ENCODE measurements at places on chromosomes 1 and 21.

DNA sequence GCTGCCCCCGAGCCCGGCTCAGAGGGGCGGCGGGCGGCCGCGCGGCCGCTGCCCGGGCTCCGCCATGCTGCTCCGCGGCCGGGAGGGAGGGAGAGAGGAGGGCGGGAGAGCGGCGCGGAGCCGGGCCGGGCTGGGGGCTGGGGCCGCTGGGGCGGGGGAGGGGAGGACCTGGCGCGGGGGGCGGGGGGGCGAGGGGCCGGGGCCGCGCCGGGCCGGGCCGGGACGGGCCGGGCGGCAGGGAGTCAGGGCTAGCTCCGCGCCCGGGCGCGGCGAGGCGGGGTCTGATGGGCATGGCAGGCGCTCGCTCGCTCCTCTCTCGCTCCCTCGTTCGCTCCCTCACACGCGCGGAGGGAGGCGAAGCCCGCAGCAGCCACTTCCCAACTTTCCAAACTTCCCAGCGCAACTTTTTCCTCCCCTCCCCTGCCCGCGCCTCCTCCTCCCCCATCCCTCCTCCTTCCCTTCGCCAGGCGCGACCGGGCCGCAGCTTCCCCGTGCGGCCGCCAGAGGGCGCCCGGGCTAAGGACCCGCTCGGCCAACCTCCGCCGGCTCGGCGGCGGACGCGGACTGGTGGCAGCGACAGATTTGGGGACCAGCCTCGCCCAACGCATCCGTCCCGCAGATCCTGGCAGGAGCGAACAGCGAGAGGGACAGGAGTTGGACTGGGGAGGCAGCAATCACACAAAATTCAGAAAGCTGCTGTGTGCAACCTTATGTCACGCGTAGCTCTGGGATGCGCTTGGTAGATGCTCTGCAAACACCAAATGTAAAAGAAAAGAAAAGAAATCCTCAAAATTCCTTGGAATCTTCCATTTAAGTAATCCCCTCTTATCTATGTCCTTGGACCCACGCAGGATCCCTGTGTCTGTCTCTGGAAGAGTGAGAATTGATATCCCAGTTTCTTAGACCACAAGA lies at the start of gene TRABD2B:
Gene TRABD2B, minus strand, starts transcription at position 97 of the 912 bp plus-strand sequence.
- peak; percentile 96 for DNase-seq
- H3K27me3 ChIP-seq: peaks cover 7% of the 10 kb centered on the region
- H3K27ac ChIP-seq: peak within 1 kb of the TSS; percentile 91

GRCh38 chr21:38938769-38939168 lies 133.0 kb downstream of the ETS2 start:
- DNase-seq: no peak
- no peaks in the 10 kb centered on the region for H3K4me1 ChIP-seq
- H3K27me3 ChIP-seq: no peaks in the 10 kb centered on the region
- H3K36me3 ChIP-seq: no peaks in the 10 kb centered on the region
- no peak overlapping the region for H3K4me3 ChIP-seq
- H3K27ac ChIP-seq: no peak overlapping the region

- no peak overlapping the region for H3K4me3 ChIP-seq
- H3K27ac ChIP-seq: peak overlapping the region; percentile 91
Observed at GRCh38 chr1:158019171-158019868, 25.9 kb downstream of the KIRREL1 start.

- H3K4me3 ChIP-seq: no peak overlapping the region
- H3K36me3 ChIP-seq: no peaks in the 10 kb centered on the region
- H3K27ac ChIP-seq: no peak overlapping the region
- DNase-seq: no peak
Observed at GRCh38 chr1:115343200-115343737, 5.2 kb upstream of the NGF start.

DNA sequence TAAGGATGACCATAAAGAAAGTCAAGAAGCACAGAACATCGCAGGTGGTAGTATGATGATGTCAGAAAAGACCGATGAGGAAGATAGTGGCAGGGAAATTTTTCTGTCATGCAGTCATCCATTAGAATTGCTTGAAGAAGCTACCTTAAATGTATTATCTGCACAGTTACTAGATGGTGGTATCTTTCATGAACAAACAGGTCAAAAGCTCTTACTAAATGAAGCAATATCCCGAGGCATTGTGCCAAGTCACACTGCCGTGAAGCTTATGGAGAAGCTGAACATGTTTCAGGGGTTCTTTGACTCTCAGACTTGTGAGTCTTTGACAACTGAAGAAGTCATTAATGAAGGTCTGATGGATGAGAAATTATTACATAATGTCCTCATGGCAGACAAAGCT lies 128.8 kb downstream of the MACF1 start:
- no peak overlapping the region for H3K27ac ChIP-seq
- no peak for DNase-seq
- peaks cover 7% of the 10 kb centered on the region for H3K36me3 ChIP-seq
- H3K4me3 ChIP-seq: no peak overlapping the region

GRCh38 chr1:22398656-22399420 lies 52.8 kb upstream of the ZBTB40 start:
- no peak overlapping the region for H3K27ac ChIP-seq
- H3K36me3 ChIP-seq: no peaks in the 10 kb centered on the region
- no peak overlapping the region for H3K4me3 ChIP-seq
- no peaks in the 10 kb centered on the region for H3K27me3 ChIP-seq
- H3K4me1 ChIP-seq: no peaks in the 10 kb centered on the region

GRCh38 chr1:167345386-167345733 lies 124.7 kb downstream of the POU2F1 start:
- no peak overlapping the region for H3K27ac ChIP-seq
- no peaks in the 10 kb centered on the region for H3K36me3 ChIP-seq
- no peaks in the 10 kb centered on the region for H3K27me3 ChIP-seq
- no peak for DNase-seq
- H3K4me1 ChIP-seq: no peaks in the 10 kb centered on the region

GRCh38 chr1:195481293-195481692 lies 1126.9 kb downstream of the KCNT2 start:
- no peaks in the 10 kb centered on the region for H3K4me1 ChIP-seq
- H3K27me3 ChIP-seq: no peaks in the 10 kb centered on the region
- DNase-seq: no peak
- no peak overlapping the region for H3K4me3 ChIP-seq

GRCh38 chr1:21849909-21850576 lies 38.0 kb downstream of the LDLRAD2 start:
- no peak overlapping the region for H3K4me3 ChIP-seq
- DNase-seq: peak; percentile 70
- H3K27me3 ChIP-seq: no peaks in the 10 kb centered on the region
- peaks cover 39% of the 10 kb centered on the region for H3K36me3 ChIP-seq
- H3K27ac ChIP-seq: no peak overlapping the region
- no peaks in the 10 kb centered on the region for H3K4me1 ChIP-seq

GRCh38 chr1:200496937-200497336 lies 87.1 kb upstream of the ZNF281 start:
- no peaks in the 10 kb centered on the region for H3K27me3 ChIP-seq
- no peaks in the 10 kb centered on the region for H3K4me1 ChIP-seq
- H3K36me3 ChIP-seq: no peaks in the 10 kb centered on the region

GRCh38 chr1:30749691-30750583 lies 7.6 kb downstream of the LAPTM5 start:
- H3K27ac ChIP-seq: no peak overlapping the region
- DNase-seq: peak; percentile 76
- H3K36me3 ChIP-seq: no peaks in the 10 kb centered on the region

GRCh38 chr1:114482585-114482984 lies 28.4 kb downstream of the TRIM33 start:
- H3K4me1 ChIP-seq: no peaks in the 10 kb centered on the region
- no peak overlapping the region for H3K4me3 ChIP-seq
- no peaks in the 10 kb centered on the region for H3K36me3 ChIP-seq
- no peak for DNase-seq
- no peak overlapping the region for H3K27ac ChIP-seq
- no peaks in the 10 kb centered on the region for H3K27me3 ChIP-seq

GRCh38 chr1:43887748-43888147 lies 45.9 kb upstream of the ARTN start:
- DNase-seq: no peak
- H3K27me3 ChIP-seq: no peaks in the 10 kb centered on the region
- no peaks in the 10 kb centered on the region for H3K36me3 ChIP-seq
- H3K4me3 ChIP-seq: no peak overlapping the region

DNA sequence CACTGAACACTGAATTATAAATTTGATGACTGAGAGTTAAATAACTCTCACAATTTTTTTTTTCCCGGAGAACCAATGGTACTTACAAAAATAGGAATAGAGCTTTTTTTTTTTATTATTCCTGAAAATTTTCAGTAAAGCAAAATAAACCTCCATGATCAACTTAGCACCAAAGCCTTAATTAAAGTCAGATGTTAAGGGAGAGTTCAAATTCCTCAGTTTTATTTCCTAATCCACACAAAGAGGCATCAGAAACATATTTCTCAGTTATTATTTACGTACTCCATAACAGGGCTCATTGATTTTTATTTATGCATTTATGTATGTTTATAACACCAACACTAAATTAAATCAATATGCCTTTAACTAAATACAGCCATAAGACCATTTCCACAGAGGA lies 55.5 kb downstream of the PLPPR5 start:
- no peaks in the 10 kb centered on the region for H3K36me3 ChIP-seq
- no peak for DNase-seq
- no peaks in the 10 kb centered on the region for H3K4me1 ChIP-seq
- no peaks in the 10 kb centered on the region for H3K27me3 ChIP-seq

DNA sequence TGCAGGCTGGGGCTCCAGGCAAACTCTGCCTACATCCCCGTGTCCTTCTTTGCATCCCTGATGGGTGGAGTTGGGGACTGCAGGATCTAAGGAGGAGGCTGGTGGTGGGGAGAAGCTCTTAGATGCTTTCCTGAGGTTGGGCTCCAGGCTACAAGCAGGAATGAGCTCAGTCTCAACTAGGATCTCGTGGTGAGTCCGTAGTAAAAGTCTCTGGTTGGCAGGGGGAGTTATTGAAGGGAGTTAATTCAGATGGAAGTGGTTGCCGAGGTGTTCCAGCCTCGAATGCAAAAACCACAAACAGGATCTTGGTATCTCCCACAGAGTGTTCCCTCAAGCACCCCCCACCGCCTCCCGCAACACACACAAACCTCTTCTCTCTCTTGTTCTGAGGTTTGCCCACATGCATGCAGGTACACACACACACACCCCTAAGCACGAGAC lies 35.0 kb downstream of the TMCC2 start:
- H3K4me1 ChIP-seq: peaks cover 5% of the 10 kb centered on the region
- no peak overlapping the region for H3K4me3 ChIP-seq
- DNase-seq: no peak
- no peaks in the 10 kb centered on the region for H3K27me3 ChIP-seq
- no peaks in the 10 kb centered on the region for H3K36me3 ChIP-seq
- no peak overlapping the region for H3K27ac ChIP-seq

GRCh38 chr21:38424305-38425019 lies 73.8 kb downstream of the ERG start:
- DNase-seq: no peak
- H3K27ac ChIP-seq: no peak overlapping the region
- H3K4me3 ChIP-seq: no peak overlapping the region
- no peaks in the 10 kb centered on the region for H3K4me1 ChIP-seq
- no peaks in the 10 kb centered on the region for H3K27me3 ChIP-seq

GRCh38 chr1:37865348-37866120 lies 6.1 kb upstream of the MTF1 start:
- no peaks in the 10 kb centered on the region for H3K4me1 ChIP-seq
- no peak overlapping the region for H3K27ac ChIP-seq
- H3K27me3 ChIP-seq: no peaks in the 10 kb centered on the region
- DNase-seq: no peak
- no peak overlapping the region for H3K4me3 ChIP-seq
- peaks cover 32% of the 10 kb centered on the region for H3K36me3 ChIP-seq

DNA sequence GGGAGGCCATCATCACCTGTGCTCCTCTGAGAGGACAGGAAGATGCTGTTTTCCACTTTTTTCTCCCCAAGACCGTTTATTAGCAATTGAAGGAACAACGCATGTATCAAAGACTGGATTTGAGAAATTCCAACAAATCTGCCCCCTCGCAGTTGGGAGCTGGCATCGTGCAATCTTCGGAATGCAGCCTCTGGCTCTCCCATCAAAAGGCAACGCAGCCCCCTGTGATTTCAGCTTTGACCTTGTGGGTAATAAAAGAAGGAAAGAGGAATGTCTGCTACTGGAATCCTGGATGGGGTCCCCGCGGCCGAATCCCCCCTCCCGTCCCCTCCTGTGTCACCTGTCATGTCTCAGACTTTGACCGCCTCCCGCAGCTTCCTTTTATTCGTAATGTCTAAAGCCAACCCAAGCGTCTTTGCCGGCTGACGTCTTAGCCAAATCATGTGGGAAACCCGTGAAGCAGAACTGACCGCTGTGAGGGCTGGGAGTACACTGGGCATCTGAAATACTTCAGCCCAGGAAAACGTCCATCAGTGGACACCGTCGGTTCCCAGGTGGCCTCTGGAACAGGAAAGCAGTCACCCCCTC lies 101.5 kb downstream of the WDR4 start:
- H3K27ac ChIP-seq: peak overlapping the region; percentile 29
- H3K4me1 ChIP-seq: no peaks in the 10 kb centered on the region
- H3K36me3 ChIP-seq: no peaks in the 10 kb centered on the region

DNA sequence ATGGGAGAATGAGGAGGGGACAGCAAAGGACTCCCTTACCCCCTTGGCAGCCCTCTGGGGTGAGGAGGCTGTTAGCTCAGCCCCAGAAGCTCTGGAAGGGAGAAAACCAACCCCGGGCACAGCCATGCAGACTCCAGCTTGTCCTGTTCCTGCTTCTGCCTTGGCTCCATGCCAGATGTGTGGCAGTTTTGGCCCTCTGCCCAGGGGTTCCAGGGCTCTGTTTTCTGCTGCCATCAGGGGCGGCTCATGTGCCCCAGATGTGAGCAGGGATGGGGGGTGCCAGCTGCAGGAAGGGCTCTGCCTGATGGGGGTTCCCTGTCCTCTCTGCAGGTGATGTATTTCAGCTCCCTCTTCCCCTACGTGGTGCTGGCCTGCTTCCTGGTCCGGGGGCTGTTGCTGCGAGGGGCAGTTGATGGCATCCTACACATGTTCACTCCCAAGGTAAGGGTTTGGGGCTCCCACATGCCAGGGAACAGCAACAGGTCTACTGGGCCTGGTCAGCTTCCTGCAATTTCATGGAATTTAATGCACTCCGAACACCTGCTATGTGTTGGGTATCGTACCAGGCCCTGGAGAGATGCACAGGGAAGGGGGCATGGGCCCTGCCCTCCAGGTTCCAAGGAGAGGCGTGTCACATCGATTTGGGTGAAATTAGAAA lies 26.1 kb downstream of the SLC6A17 start:
- H3K36me3 ChIP-seq: no peaks in the 10 kb centered on the region
- no peak overlapping the region for H3K4me3 ChIP-seq
- peak; percentile 22 for DNase-seq
- no peak overlapping the region for H3K27ac ChIP-seq
- H3K4me1 ChIP-seq: peaks cover 5% of the 10 kb centered on the region

GRCh38 chr1:156898161-156898566 lies 4.6 kb downstream of the PEAR1 start:
- no peaks in the 10 kb centered on the region for H3K27me3 ChIP-seq
- H3K4me3 ChIP-seq: peak overlapping the region; percentile 4
- DNase-seq: peak; percentile 91
- peak overlapping the region; percentile 88 for H3K27ac ChIP-seq
- peaks cover 31% of the 10 kb centered on the region for H3K4me1 ChIP-seq
- no peaks in the 10 kb centered on the region for H3K36me3 ChIP-seq

GRCh38 chr1:175449306-175449705 lies 256.7 kb upstream of the KIAA0040 start:
- no peaks in the 10 kb centered on the region for H3K27me3 ChIP-seq
- H3K4me3 ChIP-seq: no peak overlapping the region
- H3K4me1 ChIP-seq: no peaks in the 10 kb centered on the region
- no peak overlapping the region for H3K27ac ChIP-seq

GRCh38 chr1:68426594-68426993 lies 23.2 kb downstream of the RPE65 start:
- no peaks in the 10 kb centered on the region for H3K4me1 ChIP-seq
- H3K27me3 ChIP-seq: no peaks in the 10 kb centered on the region
- no peak for DNase-seq

Measured in kidney (tissue), 22 donors.